A549 treated with CORT108297 at 1 μM for 4 hours (cell line): ENCODE measurements at places on chromosomes 16 and 17. TPM values are rescaled to one million over a fixed set of nuclear protein-coding genes. Genes with fewer than 3 reads are reported as not detected.

The FSCN2 gene
- total RNA-seq: 0.84 to 1.6 TPM (median 1.2 TPM) in 5 replicates

The NOD2 gene
- total RNA-seq: 0.11 TPM in 1 of 5 replicates, not detected in the others

The ZPBP2 gene
- total RNA-seq: not detected in 5 replicates

The ADAD2 gene
- total RNA-seq: 0.05 to 0.08 TPM (median 0.07 TPM) in 3 of 5 replicates, not detected in the others

The TMEM88 gene
- 0.27 to 1.9 TPM (median 0.92 TPM) in 5 replicates for total RNA-seq

The COX6A2 gene
- total RNA-seq: not detected in 5 replicates

The KRT32 gene
- 0.05 TPM in 1 of 5 replicates, not detected in the others for total RNA-seq

The MRPL58 gene
- 76.4 to 81.8 TPM (median 77.9 TPM) in 5 replicates for total RNA-seq

The C17orf78 gene
- not detected in 5 replicates for total RNA-seq

The TTLL6 gene
- total RNA-seq: 0.34 to 0.88 TPM (median 0.49 TPM) in 5 replicates

The MT4 gene
- not detected in 5 replicates for total RNA-seq

The TMEM92 gene
- 19.2 to 32.5 TPM (median 24.2 TPM) in 5 replicates for total RNA-seq

The CIBAR2 gene
- total RNA-seq: 0.13 to 0.15 TPM in 2 of 5 replicates, not detected in the others

The TNS4 gene
- total RNA-seq: 118 to 182 TPM (median 158 TPM) in 5 replicates

The OTOA gene
- 0.03 to 0.16 TPM (median 0.05 TPM) in 4 of 5 replicates, not detected in the other for total RNA-seq

The FOXL1 gene
- 0.66 to 1.9 TPM (median 1.2 TPM) in 5 replicates for total RNA-seq

The C16orf54 gene
- not detected in 5 replicates for total RNA-seq

The FOXK2 gene
- total RNA-seq: 45.4 to 56.4 TPM (median 51.6 TPM) in 5 replicates

The TMEM220 gene
- total RNA-seq: 1.9 to 3.9 TPM (median 3.3 TPM) in 5 replicates

The TBX4 gene
- 0.05 to 0.31 TPM (median 0.12 TPM) in 5 replicates for total RNA-seq

The DRC3 gene
- total RNA-seq: 2.2 to 3.2 TPM (median 3.0 TPM) in 5 replicates

The KCNH4 gene
- 0.15 to 0.49 TPM (median 0.39 TPM) in 5 replicates for total RNA-seq

The PPP1R27 gene
- 0.10 to 0.43 TPM (median 0.17 TPM) in 4 of 5 replicates, not detected in the other for total RNA-seq

The DUSP3 gene
- 59.1 to 64.1 TPM (median 61.0 TPM) in 5 replicates for total RNA-seq

The CASKIN1 gene
- total RNA-seq: 0.32 to 0.66 TPM (median 0.56 TPM) in 5 replicates

The CDRT15L2 gene
- total RNA-seq: not detected in 5 replicates

The CCL22 gene
- 0.02 to 0.07 TPM (median 0.05 TPM) in 4 of 5 replicates, not detected in the other for total RNA-seq
